ENCODE measurements at places on chromosomes 7 and 10.

DNA sequence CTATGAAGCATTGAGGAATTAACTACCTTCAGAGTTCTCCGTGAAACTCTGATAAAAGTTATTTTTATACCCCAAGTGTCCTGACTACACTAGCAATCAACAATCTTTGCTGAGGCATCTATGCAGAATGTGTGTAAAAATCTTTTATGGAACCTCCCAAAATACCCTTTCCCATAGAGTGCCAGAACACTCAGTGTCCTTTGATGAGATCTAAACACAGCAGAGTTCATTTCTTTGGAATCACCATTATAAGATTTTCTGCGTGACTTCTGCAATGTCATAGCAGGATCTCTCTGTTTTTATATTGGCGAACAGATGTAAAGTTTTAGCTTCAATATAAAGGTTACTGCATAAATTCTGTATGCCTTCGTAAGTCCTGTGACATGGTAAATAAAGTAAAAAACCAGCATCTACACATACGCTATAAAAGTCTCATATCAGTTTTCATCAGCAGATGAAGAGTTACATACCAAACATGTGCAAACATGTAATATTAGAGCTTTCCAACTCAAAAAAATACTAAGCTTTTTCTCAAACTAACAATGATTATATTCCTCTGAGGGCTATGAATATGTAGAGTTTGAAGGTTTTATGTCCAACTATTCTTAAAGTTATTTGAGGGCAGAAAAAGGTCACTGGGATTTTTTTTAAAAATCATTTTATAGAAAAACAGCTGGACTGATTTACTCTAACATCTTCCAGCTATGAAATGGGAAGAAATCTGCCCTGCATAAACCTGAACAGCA is 67.2 kb downstream of the SKIDA1 start:
- H3K36me3 ChIP-seq: no peaks in the 10 kb centered on the region
- H3K4me1 ChIP-seq: no peaks in the 10 kb centered on the region
- H3K27ac ChIP-seq: no peak overlapping the region
- DNase-seq: no peak

- no peak overlapping the region for H3K27ac ChIP-seq
- H3K4me3 ChIP-seq: no peak overlapping the region
- no peaks in the 10 kb centered on the region for H3K27me3 ChIP-seq
- no peaks in the 10 kb centered on the region for H3K36me3 ChIP-seq
- DNase-seq: no peak
Observed at GRCh38 chr7:156544919-156545715, 95.5 kb upstream of the RNF32 start.

DNA sequence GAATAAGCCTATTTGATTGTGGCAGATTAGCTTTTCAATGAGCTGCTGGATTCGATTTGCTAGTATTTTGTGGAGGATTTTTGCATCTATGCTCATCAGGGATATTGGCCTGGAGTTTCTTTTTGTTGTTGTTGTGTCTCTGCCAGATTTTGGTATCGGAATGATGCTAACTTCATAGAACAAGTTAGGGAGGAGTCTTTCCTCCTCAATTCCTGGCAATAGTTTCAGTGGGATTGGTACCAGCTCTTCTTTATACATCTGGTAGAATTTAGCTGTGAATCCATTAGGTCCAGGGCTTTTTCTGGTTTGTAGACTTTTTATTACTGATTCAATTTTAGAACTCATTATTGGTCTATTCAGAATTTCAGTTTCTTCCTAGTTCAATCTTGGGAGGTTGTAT is 43.4 kb upstream of the KLF14 start:
- H3K4me1 ChIP-seq: no peaks in the 10 kb centered on the region
- peaks cover 4% of the 10 kb centered on the region for H3K27me3 ChIP-seq
- DNase-seq: no peak
- no peaks in the 10 kb centered on the region for H3K36me3 ChIP-seq

GRCh38 chr10:44845361-44846175 is 65.6 kb upstream of the TMEM72 start:
- no peaks in the 10 kb centered on the region for H3K4me1 ChIP-seq
- no peak overlapping the region for H3K27ac ChIP-seq
- H3K36me3 ChIP-seq: no peaks in the 10 kb centered on the region
- H3K27me3 ChIP-seq: no peaks in the 10 kb centered on the region

GRCh38 chr7:64099656-64100531 is 54.7 kb downstream of the ZNF727 start:
- no peaks in the 10 kb centered on the region for H3K4me1 ChIP-seq
- no peak overlapping the region for H3K27ac ChIP-seq
- no peaks in the 10 kb centered on the region for H3K27me3 ChIP-seq
- H3K36me3 ChIP-seq: no peaks in the 10 kb centered on the region

DNA sequence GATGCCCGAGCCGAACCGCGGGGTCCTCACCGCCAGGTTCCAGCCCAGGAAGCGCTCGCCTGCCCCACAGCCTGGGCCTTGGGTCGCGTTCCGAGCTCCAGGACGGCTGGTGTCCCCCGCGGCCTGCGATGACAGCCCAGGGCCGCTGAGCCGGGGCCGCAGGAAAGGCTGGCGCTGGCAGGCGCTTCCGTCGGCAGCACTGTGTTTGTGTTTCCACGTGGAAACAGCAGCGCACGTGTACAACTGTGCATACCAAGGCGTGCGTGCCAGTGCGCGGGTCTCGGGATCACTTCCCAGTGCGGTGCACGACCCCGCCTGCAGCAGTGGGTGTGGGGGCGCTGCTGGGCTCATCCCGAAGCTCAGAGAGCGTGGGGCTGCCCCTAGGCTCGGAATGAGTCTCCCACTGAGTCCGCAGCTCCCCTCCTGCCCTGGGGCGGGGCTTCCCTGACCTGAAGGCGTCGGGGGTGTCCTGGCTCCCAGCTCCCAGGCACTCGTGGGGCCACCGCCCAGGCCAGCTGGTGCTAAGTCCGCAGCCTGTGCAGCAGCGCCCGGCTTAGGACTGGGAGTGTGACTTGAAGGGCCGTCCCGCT is 17.2 kb downstream of the AP5Z1 start:
- H3K27ac ChIP-seq: peak overlapping the region; percentile 56
- peaks cover 35% of the 10 kb centered on the region for H3K36me3 ChIP-seq
- H3K4me1 ChIP-seq: peaks cover 10% of the 10 kb centered on the region
- DNase-seq: no peak
- H3K4me3 ChIP-seq: peak overlapping the region; percentile 40

GRCh38 chr10:3398825-3399646 is 226.5 kb upstream of the PITRM1 start:
- peak; percentile 40 for DNase-seq
- no peak overlapping the region for H3K27ac ChIP-seq
- H3K4me3 ChIP-seq: no peak overlapping the region
- H3K4me1 ChIP-seq: peaks cover 13% of the 10 kb centered on the region
- no peaks in the 10 kb centered on the region for H3K27me3 ChIP-seq

DNA sequence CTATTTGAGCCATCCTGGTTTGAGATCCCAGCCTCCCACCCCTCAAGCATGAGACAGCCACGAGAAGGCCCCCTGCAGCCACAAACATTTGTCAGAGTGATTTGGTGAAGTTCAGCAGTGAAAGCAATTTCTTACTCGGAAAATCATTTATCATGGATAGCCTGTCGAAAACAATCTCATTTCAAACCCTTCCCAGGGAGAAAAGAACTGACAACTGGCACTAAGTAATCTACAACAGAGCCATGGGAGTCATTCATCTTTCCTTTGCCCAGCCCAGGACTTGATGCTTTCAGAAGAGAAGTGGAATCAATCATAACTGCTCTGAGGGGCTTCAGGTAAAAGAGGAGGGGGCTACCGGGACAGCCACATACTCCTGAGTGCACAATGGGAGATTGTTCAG is 411.2 kb downstream of the KCNMA1 start:
- H3K4me1 ChIP-seq: no peaks in the 10 kb centered on the region
- no peak for DNase-seq
- no peak overlapping the region for H3K4me3 ChIP-seq

- no peak for DNase-seq
- no peaks in the 10 kb centered on the region for H3K36me3 ChIP-seq
- H3K27me3 ChIP-seq: no peaks in the 10 kb centered on the region
Observed at GRCh38 chr10:67506083-67506756, 189.8 kb downstream of the CTNNA3 start.

GRCh38 chr10:42876476-42876875 is 93.9 kb downstream of the BMS1 start:
- no peak overlapping the region for H3K27ac ChIP-seq
- no peak overlapping the region for H3K4me3 ChIP-seq
- H3K27me3 ChIP-seq: no peaks in the 10 kb centered on the region
- no peaks in the 10 kb centered on the region for H3K36me3 ChIP-seq
- no peak for DNase-seq

- no peaks in the 10 kb centered on the region for H3K27me3 ChIP-seq
- H3K4me3 ChIP-seq: no peak overlapping the region
- no peaks in the 10 kb centered on the region for H3K36me3 ChIP-seq
- H3K27ac ChIP-seq: peak overlapping the region; percentile 42
- DNase-seq: no peak
- H3K4me1 ChIP-seq: peaks cover 10% of the 10 kb centered on the region
Observed at GRCh38 chr7:34612661-34613060, 45.4 kb upstream of the NPSR1 start.

DNA sequence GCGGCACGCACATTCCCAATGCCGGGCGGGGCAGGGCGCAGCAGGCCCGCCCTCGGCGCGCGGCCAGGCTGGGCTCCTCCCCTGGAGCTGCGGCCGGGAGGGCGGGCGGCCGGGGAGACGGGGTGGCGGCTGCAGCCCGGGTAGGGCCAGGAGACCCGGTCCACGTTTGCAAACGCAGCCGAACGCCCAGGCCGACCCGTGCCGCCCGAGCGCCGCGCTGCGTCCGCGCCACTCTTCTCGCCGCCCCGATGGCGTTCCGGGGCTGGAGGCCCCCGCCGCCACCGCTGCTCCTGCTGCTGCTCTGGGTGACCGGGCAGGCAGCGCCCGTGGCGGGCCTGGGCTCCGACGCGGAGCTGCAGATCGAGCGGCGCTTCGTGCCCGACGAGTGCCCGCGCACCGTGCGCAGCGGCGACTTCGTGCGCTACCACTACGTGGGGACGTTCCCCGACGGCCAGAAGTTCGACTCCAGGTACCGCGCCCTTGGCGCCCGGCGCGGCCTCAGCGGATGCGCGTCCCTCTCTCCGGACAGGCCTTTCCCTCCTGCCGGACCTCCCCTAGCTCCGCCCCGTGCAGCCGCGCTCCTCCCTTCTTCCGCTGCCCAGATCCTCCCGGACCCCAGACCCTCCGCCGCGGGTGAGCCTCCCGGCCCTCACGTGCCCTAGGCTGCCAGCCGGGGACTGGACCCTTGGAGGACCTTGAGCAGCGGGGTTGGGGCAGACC is at the start of gene FKBP9:
Gene FKBP9, plus strand, starts transcription at position 115 of the 720 bp plus-strand sequence. Its CDS starts 134 bp downstream, at position 249.
- DNase-seq: peak; percentile 96
- H3K27me3 ChIP-seq: no peaks in the 10 kb centered on the region
